ENCODE measurements at places on chromosomes 2 and 18.

- no peak for DNase-seq
Measured at GRCh38 chr2:112877423-112877822, 33.5 kb upstream of the IL37 start.

- DNase-seq, result no peak
Measured at GRCh38 chr2:55555977-55556376, 36.5 kb downstream of the CFAP36 start.

- no peak for DNase-seq
Measured at GRCh38 chr2:170322140-170322766, 144.3 kb downstream of the MYO3B start.

DNA sequence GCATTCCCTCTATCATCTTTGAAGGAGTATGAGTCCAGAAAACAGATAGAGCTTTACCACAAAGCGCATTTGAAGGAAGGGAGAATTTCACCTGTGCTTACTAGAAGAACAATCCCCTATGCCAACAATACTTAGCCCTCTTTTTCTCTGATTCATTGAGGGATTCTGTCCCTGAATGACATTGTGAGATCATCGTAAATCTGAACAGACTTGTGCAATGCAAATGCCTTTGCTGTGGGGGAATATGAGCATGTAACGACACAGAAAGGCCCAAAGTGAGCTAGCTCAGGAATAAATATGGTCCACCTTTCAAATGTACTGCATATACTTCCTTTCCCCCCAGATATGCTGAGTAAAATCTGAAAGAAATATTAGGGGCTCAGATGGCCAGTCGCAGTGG, 67.6 kb downstream of the SCN1A start:
- DNase-seq, result no peak

- no peak for DNase-seq
Measured at GRCh38 chr2:181240844-181241243, 216.3 kb upstream of the ITGA4 start.

DNA sequence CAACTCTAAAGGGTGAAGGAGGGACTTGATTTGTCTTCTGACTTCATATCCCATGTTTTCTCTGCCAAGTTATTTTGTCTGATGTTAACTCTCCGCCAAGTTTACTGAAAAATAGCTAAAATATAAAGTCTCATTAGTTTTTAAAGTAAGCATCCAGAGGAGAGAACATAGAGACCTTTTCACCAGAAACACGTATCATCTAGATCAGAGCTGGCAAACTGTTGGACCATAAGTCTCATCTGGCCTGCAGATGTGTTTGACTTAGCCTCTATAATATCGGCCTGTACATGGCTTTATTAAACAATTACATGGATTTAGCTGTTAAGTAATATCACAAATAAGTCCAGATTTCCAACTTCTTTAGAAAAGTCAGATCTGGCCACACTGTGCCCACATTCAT, 182.6 kb downstream of the PLCL1 start:
- DNase-seq, result no peak

GRCh38 chr2:134225173-134225572, 28.7 kb upstream of the MGAT5 start:
- no peak for DNase-seq

GRCh38 chr2:176685908-176686307, 416.7 kb downstream of the MTX2 start:
- DNase-seq, result no peak

DNA sequence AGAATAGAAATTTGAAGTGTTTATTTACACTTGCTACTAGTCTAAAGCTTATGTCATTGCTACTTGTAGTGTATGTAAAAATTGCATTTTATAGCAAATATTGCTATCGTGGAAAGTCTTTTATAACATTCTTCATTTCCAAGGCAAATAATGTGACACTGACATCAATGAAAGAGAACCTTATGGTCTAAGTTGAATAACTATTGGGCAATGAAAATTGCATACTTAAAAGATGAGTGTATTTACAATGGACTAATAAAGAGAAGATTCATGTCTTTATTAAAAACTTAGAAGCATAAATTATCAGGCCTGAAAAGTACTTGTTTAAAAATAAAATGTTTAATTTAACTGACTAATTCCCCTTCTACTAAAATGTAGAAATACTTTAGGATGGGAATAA, 82.2 kb downstream of the LRP1B start:
- DNase-seq, result no peak

- no peak for DNase-seq
Measured at GRCh38 chr2:42696987-42697386, 66.9 kb downstream of the OXER1 start.

DNA sequence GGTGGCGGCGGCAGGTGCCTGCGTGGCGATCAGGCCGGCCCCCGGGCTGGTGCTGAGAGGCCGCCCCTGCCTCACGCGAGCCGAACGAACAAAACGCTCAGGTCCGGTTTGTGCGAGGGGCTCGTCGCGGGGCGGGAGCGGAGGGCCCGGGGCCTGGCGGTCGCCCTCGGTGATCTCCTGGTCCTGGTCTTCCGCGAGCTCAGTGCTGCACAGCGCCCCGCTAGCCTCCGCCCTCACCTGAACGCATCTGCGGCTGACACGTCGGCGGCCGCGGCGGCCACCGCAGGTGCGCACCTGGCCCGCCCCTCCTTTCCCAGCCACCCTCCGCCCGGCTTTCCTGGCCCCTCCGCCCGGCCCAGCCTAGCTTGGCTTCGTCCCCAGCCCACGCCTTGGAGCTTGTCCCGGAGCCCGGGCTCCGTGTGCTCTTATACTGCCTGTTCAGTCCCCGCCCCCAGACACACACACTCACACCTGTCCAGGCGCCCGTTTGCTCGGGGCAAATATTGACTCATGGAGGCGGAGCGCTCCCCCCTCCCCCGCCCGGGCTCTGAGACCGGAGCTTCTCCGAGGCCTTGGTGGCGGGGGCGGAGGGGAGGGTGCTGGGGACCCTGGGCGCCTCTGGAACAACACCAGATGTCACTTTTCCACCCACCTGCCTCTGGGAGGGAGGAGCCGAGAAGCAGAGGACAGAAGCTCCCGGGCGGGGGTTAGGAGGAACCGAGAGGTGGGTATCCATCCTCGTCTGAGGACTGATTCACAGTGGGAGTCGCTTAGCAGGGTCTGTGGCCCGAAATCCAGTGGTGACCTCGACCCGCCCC, 8.6 kb upstream of the CRYBA2 start:
- DNase-seq, result no peak

DNA sequence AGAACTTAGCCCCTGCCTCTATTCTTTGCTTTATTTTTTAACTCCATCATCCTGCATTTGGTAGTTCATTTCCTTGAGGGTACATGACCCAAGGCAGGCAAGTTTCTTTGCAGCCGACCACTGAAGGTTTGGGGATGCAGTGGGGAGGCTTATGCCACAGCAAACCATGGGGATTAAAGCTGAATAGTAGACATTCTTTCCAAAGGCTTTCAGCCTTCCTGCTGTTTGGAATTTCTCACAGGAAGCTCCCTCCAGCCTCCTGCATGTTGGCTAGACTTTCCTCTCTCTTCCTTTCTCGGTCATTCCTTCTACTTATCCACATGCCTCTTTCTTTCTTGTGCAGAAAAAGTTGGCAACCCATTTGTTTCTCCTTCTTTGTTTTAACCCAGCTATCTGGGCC, 77.3 kb downstream of the SOCS6 start:
- DNase-seq, result no peak

DNA sequence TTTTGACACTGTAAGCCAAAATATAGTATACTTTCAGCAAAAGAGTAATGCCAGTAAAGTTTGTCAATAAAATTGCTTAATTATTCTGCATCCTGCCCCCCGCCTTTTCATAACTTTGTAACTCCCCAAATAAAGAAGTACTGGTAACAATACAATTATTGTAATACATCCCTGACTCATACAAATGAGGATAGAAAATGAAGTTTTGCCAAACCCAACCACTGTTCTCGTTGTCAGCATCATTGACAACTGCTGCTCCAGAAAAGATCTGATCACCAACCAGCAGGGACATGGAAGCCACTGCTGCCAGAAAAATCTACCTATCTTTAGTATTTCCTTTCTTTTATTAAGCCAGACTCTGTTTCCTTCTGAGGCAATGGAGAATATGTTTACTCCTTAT, 27.1 kb downstream of the SCN3A start:
- no peak for DNase-seq

GRCh38 chr2:1716441-1716840, 27.9 kb downstream of the PXDN start:
- DNase-seq, result no peak

DNA sequence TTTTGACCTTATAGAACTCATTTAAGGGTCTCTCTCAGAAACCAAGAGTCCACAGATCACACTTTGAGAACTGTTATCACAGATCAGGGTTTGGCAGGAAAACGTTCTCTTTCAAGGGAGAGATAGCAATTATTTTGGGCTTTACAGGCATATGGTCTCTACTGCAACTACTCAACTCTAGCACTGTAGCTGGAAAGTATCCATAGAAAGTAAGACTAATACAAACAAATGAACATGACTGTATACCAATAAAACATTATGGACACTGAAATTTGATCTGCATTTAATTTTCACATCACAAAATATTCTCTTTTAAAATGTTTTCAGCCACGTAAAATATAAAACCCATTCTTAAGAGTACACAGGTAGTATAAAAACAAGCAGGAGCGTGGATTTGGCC, 100.5 kb downstream of the TRIP12 start:
- no peak for DNase-seq

- DNase-seq, result no peak
Measured at GRCh38 chr2:147150241-147150635, 694.6 kb upstream of the ACVR2A start.

GRCh38 chr2:222176890-222177289, 121.9 kb downstream of the PAX3 start:
- no peak for DNase-seq

Measured in DMS 273 treated with DMSO at 0.1 percent for 48 hours (cell line).